ENCODE measurements at places on chromosomes 1 and 21.

GRCh38 chr1:194297094-194297493 is 1110.7 kb upstream of the B3GALT2 start:
- DNase-seq: no peak

DNA sequence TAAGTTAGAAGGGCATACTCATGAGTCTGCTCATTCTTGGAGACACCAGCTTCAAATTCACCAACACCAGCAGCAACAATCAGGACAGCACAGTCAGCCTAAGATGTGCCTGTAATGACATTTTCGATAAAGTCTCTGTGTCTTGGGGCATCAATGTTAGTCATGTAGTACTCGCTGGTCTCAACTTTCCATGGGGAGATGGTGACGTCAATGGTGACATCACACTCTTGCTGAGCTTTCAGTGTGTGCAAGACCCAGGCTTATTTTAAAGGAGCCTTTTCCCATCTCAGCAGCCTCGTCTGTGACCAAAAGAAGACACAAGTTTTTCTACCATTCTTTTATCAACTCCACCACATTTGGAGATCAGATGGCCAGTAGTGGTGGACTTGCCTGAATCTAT is 75.5 kb downstream of the SERINC2 start:
- no peak for DNase-seq

DNA sequence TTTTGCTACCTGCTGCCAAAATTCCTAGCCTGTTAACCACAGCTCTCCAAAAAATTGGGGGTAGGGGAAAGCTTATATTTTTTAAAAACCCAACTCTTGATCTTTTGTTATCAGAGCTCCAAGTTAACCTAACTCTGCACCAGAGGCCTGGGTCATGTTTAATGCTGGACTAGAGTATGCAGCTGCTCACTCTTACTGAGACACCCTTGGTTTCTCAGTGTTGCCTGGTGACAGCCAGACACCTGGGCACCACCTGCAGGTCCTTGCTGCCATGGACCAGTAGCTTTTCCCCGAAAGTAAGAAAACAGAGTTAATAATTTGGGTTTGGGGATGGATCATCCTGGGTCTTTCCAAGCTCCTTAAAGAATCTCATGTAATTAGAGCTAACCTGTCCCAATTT is 30.1 kb downstream of the KCNJ6 start:
- DNase-seq: no peak

DNA sequence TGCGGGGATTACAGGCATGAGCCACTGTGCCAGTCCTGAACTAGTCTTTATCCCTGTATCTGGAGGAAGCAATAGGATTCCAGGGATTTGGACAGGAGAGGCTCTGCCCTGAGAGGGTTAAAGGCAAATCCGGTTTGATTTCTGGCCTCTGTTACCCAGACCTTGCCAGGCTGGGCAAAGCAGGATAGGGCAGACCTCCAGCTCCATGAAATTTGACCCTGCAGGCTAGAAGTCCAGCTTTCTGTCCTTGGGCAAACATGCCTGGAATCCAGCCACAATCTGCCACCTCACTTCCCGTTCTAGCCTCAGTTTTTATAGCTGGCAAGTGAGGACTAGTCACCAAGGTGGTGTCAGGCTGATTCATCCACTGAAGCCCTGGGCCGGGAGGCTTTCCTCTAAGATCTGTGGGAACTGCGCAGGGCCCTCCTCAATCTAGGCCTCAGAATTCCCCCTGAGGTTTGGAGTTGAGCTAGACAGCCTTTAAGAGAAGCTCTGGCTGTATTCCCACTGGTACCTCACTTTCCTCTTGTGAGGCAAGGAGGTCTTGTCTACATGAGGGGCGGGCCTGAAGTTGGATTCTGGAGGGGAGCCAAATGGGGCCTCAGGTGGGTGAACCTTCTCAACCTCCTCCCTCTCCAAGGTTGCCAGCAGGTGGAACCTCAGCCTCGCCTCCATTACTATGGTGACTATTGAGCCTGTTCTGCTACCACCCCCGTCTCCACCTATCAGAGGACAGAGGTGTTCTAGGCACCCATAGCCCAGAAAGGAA is 7.0 kb upstream of the P3R3URF start:
- peak; percentile 93 for DNase-seq

GRCh38 chr1:234862944-234863515 is 253.1 kb upstream of the IRF2BP2 start:
- no peak for DNase-seq

DNA sequence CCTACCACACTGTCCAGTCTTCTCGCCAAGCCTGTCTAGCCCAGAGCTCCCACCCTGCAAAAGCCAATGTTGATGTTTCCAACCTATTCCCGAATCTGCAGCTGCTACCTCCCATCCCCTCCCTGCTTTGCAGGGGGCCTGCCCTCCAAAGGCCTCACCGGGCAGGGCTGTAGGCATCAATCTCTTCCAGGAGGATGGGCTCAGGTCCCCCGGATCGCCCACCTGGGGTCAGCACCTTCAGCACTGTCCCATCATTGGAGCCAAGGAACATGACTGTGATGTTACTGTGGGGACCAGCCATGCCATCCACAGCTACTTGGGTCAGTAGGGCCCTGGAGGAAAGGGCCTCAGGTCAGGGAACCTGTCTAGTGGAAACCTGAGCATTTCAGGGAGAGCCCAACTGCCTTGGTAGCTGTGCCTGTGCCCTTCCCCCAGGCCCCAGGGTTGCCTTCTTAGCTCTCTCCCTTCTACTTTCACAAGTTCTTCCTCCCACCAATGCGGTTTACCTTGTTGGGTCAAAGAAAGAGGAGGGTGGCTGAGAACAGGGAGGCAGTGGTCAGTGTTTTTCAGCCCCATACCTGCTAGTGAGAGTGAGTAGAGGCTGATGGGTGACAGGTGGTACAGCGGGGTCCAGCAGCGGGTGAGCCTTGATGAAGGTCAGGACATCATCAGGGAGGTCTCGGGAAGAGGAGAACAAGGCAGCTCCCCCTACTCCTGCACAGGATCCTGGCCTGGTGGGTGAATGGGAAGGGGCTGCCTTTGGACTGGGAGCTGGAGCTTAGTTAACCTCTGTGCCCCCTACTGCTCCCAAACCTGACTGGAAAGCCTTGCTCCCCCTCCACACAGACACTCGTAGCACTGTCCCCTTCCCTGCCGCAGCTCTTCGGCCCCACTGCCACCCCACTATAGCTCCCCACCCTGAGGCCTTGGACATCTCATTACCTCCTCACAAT is 10.7 kb downstream of the SEMA6C start:
- no peak for DNase-seq

DNA sequence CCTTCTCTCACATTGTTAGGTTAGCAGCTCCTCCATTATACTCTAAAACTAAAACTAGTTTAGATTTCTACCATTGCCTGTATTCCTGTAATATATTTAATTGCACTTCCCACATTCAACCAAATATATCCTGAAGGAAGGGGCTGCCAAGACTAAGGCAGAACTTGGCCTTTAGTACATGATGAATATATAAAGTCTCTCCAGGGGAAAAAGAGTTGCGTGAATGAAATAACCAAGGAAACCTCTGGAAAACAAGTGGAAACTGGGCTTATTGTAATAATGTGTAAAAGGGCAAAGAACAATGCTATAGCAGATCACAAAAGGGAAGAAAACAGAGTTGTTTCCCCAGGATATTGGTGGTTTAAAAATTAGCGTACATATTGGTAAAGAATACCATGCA is 1012.5 kb upstream of the PRMT6 start:
- no peak for DNase-seq

GRCh38 chr1:112693821-112694220 is 13.1 kb downstream of the RHOC start:
- DNase-seq: no peak

GRCh38 chr21:16522548-16522947 is 792.8 kb downstream of the USP25 start:
- peak; percentile 46 for DNase-seq

- no peak for DNase-seq
Measured at GRCh38 chr1:52662645-52663313, 29.8 kb downstream of the SHISAL2A start.

DNA sequence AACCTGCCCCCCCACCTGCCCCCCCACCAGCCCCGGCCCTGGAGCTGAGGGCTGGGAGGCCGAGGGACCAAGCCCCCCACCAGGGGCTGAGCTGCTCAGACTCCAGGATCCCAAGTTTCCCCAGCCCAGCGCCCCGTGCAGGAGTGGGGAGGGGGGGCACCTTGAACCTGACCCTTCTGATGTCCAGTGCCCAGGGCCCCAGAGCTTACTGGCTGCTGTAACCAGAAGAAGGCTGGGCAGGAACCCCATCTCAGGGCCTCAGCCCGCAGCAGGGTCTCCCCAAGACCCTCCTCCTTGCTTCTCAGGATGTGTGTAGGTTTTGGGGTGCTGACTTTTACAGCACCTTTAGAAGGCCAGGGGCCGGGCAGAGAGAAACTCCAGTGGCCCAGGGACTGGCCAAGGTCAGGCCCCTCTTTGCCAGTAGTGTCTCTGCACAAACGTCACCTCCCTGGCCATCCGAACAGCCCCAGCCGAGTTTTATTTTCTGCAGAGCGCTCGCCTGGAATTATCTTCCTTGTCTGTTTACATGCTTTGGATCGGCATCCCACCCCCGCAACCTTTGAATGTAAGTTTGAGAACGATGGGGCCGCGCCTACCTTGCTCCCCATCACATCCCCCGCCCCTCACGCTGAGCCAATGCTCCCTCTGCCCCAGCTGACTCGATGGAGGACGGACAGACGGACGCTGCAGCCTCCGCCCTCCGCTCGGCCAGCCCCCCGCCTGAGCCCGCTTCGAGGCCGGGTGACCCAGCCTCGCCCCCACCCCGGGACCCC is 70.1 kb upstream of the CASZ1 start:
- DNase-seq: no peak

DNA sequence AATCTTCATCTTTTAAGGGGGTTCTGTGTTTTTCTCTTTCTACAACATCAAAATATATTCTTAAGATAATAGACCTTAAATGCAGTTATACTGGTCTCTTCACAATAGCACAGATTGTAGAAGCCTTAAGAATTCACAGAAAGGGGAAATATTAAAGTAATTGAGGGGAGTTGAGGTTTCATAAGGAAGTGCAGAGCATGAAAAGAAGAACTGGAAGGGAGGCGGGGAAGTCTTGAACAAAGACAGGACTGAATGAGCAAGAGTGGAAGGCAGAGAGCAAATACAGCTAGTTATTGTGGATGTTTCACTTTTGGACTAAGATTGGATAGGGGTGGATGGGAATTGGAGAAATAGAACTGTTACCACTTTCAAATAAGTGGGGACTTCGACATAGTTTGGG is 67.7 kb downstream of the PTGER3 start:
- no peak for DNase-seq

GRCh38 chr1:178931858-178932551 is 61.1 kb upstream of the ANGPTL1 start:
- DNase-seq: no peak

GRCh38 chr1:1074631-1075147 is 583 bp upstream of the RNF223 start:
- DNase-seq: no peak

DNA sequence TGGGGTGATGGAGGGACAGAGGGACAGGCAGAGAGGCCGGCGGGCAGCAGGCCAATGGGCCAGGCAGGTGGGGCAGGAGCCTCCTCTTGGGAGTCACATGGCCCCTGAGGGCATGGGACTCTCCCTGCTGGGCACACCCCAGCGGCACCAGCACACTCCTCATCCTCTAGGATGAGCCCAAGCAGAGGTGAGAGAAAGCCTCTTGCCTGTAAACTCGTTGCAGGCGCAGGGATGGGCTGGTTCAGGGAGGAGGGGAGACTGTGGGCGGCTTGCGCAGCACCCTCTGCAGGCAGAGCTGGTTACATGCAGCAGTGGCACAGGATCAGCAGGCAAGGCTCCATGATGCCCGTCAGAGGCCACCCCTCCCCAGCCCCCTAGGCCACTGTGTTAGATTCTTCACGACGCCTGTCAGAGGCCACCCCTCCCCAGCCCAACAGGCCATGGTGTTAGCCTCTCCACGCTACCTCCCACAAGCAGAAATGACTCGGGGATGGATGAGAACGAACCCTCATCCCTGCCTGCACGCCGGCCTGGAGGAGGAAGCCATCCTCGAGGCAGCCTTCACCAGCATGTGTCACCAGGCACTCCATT is 209.7 kb upstream of the VAMP3 start:
- no peak for DNase-seq

- peak; percentile 48 for DNase-seq
Measured at GRCh38 chr21:42198929-42199867, 19.7 kb upstream of the ABCG1 start.

- DNase-seq: no peak
Measured at GRCh38 chr21:15964236-15964855, 234.6 kb downstream of the USP25 start.

DNA sequence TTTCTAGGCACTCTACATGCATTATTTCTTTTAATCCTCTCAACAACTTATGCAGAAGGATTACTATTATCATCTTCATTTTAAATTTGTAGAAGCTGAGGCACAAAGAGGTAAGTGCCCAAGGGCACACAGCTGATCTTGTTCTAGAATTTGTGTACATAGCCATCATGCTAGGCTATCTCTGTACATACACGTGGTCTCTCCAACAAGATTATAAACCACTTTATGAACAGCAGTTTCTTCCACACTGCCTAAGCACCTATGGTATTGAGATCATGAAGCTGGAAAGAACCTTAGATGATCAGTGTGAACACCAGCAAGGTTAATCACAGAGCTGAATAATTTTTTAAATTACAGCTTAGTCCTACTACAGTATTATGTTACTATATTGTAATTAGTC is 28.9 kb downstream of the UCHL5 start:
- no peak for DNase-seq

DNA sequence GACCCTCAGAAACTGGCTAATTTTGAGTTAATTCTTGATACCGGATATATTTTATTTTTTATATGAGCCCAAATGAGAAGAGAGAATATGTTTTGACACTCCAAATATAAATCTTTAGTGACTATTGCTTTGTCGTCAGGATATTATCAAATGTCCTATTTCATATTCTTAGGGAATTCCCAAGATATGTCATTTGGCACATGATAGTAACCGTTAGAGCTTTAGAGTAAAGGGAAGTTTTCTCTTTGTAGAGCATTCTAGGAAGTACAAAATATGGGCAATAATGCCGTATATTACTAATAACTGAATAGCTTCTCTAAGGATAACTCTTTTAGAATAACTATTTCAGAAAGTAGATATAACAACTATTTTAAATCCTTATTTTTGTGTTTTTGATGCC is 8.3 kb upstream of the AMY2B start:
- no peak for DNase-seq

- DNase-seq: no peak
Measured at GRCh38 chr1:27047914-27048313, 35.3 kb upstream of the TENT5B start.

DNA sequence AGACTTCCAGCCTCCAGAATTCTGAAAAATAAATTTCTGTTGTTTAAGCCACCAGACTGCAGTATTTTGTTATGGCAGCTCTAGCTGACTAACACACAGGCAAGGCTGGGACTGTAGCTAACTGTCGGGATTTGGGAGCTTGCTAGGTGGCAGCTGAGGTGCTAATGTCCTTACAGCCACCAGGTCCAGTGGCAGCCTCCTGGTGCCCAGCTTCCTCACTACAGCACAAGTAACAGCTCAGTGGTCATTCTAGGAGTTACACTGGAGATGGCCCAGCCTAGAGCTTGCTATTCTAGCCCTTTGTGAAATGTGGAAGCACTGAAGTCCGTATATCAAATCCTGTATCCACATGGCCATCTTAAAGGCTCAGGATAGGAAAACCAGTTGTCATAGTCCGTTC is 4.3 kb upstream of the C1orf115 start:
- DNase-seq: no peak

GRCh38 chr1:33001282-33001681 is 35.4 kb downstream of the AK2 start:
- DNase-seq: no peak

Data from HCEC 1CT (cell line).